ENCODE measurements at places on chromosomes 2 and 18.

GRCh38 chr2:85237849-85238565, 89.8 kb downstream of the TGOLN2 start:
- no peak for DNase-seq

- DNase-seq: no peak
Measured at GRCh38 chr2:50196775-50197480, 835.0 kb downstream of the NRXN1 start.

DNA sequence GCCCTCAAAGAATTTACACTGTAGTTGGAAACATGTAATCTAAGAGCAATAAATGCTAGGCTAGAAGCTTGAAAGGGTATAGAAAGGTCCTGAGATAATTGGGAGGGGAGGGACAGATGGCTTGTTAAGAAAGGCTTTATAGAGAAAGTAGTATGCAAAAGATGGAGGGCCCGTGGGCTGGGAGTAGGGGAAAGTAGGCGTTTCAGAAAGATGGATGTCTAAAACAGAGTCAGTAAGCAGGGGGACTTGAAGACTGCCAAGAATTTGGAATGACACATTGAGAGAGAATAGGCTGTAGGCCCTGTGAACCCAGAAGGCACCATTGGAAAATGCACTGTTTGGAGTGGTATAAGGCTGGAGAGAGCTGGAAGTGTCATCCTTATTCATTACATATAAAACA, 822 bp downstream of the PSMG2 start:
- no peak for DNase-seq

GRCh38 chr2:160994141-160995002, 165.9 kb upstream of the TANK start:
- DNase-seq: peak; percentile 80

- DNase-seq: no peak
Measured at GRCh38 chr18:46891742-46892214, 25.5 kb downstream of the PIAS2 start.

DNA sequence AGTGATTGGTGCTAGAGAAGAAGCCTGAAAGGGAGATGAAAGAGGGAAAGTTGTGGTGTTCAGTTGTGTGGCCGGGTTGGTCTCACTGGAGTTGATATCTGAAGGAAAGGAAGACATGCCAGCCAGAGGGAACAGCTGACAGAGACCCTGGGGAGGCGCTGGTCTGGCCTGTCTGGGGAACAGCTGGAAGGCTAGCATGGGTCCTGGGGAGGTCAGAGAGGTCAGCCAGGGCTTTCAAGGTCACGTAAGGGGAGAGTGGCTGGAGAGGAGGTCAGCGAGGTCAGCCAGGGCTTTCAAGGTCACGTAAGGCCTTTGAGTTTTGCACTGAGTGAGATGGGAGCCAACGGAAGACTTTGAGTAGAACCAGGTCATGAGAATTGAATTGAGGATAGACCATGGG, 11.0 kb downstream of the DYSF start:
- DNase-seq: peak; percentile 12

DNA sequence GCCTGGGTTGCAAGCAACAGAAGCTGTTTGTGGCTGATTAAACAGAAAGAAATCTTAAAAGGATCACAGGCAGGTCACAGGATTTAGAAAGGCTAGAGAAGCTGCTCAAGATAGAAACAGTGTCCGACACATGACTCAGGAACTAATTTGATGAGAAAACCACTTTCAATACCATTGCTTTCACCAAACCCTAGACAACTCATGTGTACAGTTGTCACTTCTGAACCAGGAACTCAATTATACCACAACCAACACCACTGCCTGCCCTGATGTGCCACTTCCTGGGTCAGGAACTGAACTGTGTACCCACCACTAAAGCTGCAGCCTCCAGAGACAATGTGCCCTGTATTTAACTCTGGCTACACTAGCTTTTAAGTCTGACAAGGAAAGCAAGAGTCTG, 56.0 kb downstream of the TMEM247 start:
- peak; percentile 91 for DNase-seq

- DNase-seq: no peak
Measured at GRCh38 chr2:240585681-240586197, 795 bp upstream of the CAPN10 start.

- no peak for DNase-seq
Measured at GRCh38 chr2:227395556-227395955, 7.8 kb upstream of the SCYGR1 start.

GRCh38 chr2:147094077-147094476, 750.8 kb upstream of the ACVR2A start:
- DNase-seq: no peak

GRCh38 chr18:11369556-11369955, 220.2 kb upstream of the PIEZO2 start:
- DNase-seq: no peak

GRCh38 chr2:64212801-64213321, 68.6 kb upstream of the PELI1 start:
- DNase-seq: peak; percentile 90

DNA sequence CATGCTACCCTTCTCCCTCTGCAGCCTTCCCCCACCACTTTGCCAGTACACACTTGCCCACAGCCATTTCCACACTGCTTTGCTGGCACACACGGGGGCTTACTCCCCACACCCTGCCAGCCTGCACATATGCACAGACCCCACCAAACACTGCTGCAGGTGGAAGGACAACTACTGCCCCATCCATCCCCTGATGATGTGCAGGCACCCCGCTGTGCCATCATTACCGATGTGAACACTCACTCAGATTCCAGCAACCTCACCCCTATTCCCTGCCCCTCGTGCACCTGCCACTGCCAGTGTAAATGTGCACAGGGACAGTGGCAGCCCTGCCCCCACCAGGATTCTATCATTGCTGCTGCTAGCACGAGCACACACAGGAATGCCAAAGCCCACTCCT, 1400.8 kb upstream of the DDX18 start:
- DNase-seq: no peak

DNA sequence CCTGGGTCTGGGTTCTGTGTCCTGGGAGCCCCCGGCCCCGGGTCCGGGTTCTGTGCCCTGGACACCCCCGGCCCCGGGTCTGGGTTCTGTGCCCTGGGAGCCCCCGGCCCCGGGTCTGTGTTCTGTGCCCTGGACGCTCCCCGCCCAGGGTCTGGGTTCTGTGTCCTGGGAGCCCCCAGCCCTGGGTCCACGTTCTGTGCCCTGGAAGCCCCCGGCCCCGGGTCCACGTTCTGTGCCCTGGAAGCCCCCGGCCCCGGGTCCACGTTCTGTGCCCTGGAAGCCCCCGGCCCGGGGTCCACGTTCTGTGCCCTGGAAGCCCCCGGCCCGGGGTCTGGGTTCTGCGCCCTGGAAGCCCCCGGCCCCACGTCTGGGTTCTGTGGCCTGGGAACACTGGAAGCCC, 253.9 kb downstream of the TWIST2 start:
- DNase-seq: no peak

DNA sequence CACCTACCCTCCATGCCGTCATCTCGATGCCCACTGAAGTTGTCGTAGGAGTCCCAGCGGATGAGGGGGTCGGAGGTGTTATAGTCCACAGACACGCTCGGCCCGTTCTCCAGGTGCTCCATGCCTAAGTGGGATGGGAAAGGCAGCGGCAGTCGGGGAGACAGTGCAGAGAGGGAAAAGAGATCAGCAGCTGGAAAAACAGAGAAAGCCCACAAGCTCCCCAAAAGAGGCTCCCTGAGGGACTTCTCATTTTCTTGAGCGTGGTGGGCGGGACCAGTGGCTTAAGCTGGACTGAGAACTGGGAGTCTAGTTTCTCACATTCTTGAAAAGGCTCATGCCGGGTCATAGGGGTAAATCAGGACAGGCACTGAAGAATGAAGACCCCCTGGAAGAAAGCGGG, 121.9 kb downstream of the TNS1 start:
- no peak for DNase-seq

GRCh38 chr2:238381341-238382115, 45.2 kb upstream of the ASB1 start:
- no peak for DNase-seq

- DNase-seq: no peak
Measured at GRCh38 chr2:137383391-137383790, 580.9 kb upstream of the HNMT start.

DNA sequence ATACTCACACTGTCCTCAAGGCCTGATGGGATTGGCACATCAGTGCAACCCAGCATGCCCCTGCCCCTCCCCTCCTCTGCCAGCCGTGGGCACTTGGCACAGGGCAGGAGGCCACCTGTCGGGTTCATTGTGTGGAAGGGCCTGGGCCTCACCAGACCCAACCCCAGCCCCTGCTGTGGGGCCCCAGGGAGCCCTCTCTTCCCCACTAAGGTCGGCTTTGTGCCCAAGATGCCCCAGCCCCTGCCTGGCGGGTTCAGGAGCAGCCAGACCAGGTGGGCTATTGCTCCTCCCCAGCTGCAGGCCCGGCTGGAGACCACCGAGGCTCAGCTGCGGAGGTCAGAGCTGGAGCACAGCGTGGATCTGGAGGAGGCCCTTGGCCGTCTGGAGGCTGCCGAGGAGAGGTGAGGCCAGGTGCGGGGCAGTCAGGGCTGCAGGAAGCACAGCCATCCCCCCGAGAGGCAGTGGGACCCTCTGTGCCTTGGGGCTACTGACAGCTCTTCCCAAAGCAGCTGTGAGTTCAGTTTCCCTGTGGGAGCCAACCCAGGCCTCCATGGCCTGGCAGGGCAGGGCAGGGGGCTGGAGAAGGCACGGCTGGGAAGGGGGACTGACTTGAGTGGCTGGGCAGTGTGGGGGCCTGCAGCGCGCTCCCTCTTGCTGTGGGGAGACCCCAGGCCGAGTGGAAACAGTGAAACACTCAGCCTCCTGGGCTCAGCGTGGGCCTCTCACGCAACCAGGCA, 16.3 kb downstream of the CROCC2 start:
- no peak for DNase-seq

GRCh38 chr2:26126074-26126473, 46.8 kb upstream of the GAREM2 start:
- DNase-seq: no peak

- DNase-seq: no peak
Measured at GRCh38 chr2:19818039-19818438, 83.7 kb downstream of the TTC32 start.

DNA sequence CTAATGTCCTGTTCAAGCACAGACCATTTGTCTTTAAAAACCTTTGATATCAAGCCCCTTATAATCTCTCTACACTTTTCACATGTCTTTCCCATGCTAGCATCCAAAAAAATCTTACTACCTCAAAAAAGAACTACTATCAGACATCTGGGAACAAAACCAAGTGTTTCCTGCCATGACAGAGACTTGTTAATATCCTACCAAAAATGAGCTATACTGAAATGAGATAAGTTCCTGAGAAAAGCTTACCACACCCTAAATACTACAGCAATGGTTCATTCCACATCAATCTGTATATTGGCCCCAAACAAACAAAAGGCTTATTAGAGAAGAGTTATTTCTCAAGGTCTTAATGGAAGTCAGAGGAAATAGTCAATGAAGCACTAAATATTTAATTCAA, 230.1 kb downstream of the DYM start:
- no peak for DNase-seq

GRCh38 chr18:21255211-21255610, 13.2 kb downstream of the GREB1L start:
- no peak for DNase-seq

- DNase-seq: no peak
Measured at GRCh38 chr2:138028538-138028937, 64.3 kb downstream of the HNMT start.

DNA sequence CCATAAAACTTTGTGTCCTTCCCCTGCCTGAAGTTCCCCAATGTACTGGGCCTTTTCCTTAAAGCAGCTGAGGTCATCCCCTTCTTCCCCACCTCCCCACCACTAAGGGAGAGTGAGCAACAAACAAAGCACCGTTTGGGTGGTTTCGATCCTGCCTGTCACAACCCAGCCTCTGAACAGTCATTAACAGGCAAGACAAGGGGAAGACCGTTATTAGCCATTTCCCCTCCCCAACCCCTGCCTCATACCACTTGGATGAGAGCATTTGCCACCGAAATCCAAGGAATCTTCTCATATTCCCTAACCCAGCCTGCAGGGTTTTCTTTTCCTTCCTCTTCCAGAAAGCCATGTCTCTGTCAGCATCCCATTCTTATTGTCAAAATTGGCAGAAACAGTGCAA, 65.6 kb downstream of the STRADB start:
- DNase-seq: no peak

GRCh38 chr2:55141572-55142413, 90.3 kb downstream of the CLHC1 start:
- DNase-seq: no peak

- DNase-seq: no peak
Measured at GRCh38 chr18:32258148-32258547, 68.3 kb downstream of the MEP1B start.

- DNase-seq: no peak
Measured at GRCh38 chr2:101130081-101130480, 21.1 kb downstream of the TBC1D8 start.

- DNase-seq: no peak
Measured at GRCh38 chr18:3758531-3758930, 308.6 kb downstream of the TGIF1 start.

DNA sequence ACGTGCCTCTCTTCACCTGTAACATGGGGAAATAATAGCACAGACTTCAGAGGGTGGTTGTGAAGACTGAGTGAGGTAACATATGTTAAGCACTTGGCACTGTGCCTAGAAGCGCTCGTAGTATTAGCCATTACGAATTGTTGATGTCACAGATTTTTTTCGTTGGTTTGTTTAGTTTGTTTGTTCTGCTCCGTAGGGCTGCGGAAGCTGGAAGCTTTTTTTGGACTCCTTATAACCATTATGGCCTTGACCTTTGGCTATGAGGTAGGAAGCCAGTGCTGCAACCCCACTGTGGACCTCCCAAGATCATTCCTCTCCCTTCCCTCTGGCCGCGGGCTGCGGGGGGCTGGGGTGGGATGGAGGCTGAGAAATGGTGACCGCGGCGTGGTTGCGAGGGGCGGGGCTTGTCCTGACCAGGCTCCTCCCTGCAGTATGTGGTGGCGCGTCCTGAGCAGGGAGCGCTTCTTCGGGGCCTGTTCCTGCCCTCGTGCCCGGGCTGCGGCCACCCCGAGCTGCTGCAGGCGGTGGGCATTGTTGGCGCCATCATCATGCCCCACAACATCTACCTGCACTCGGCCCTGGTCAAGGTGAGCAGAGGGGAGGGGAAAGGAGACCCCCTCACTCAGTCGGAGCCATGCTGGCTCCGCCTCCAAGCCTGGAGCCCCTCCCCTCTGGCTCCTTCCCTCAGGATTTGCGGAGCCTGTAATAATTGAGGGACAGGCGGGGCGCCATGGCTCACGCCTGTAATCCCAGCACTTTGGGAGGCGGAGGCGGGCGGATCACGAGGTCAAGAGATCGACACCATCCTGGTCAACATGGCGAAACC, 5.5 kb downstream of the SLC11A1 start:
- DNase-seq: no peak

Data from activated CD8-positive, alpha-beta memory T cell treated with anti-CD3 and anti-CD28 coated beads, Interleukin-2, amount 10 ng/mL, durations not matched to agents 7 days and 5 days (primary cell).